ENCODE measurements at places on chromosomes 4 and X. TPM values are rescaled to one million over a fixed set of nuclear protein-coding genes. Genes with fewer than 3 reads are reported as not detected.

- H3K36me3 ChIP-seq, result no peaks in the 10 kb centered on the region
- no peaks in the 10 kb centered on the region for H3K4me1 ChIP-seq
- no peak for DNase-seq
- H3K27ac ChIP-seq, result no peak overlapping the region
- no peaks in the 10 kb centered on the region for H3K27me3 ChIP-seq
- H3K4me3 ChIP-seq, result no peak overlapping the region
These were observed 831.9 kb downstream of the TRIML1 start for GRCh38 chr4:188971125-188971524.

GRCh38 chrX:24494647-24495075 is 29.6 kb downstream of the PDK3 start:
- no peaks in the 10 kb centered on the region for H3K27me3 ChIP-seq
- peaks cover 43% of the 10 kb centered on the region for H3K4me1 ChIP-seq
- H3K27ac ChIP-seq, result peak overlapping the region; percentile 45
- no peaks in the 10 kb centered on the region for H3K36me3 ChIP-seq

DNA sequence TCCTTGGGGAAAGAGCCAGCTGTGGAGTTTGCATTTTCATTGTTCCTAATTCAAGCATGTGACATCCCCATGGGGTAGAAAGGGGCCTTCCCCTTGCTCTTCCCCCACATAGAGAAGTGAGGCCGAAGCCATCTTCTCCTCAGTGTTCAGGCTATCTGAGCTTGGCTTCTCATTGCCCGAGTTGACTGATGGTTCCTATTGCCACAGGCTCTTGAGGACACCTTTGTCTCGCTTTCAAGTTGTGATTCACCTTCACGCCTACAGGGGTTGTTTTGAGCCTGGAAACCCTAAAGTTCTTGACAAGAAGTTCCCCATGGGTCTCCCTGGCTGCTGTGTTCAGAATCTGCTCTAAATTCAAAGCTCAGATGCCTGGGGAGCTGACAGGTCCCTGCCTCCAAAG is 25.0 kb downstream of the CCNQ start:
- 0 out of 2 replicates have a peak, but pooled peaks cover 8% of the 10 kb centered on the region for H3K4me1 ChIP-seq
- H3K27ac ChIP-seq, result no peak overlapping the region
- no peak for DNase-seq
- H3K36me3 ChIP-seq, result no peaks in the 10 kb centered on the region
- H3K27me3 ChIP-seq, result peaks cover 2% of the 10 kb centered on the region

GRCh38 chrX:30822068-30822681 is 66.9 kb downstream of the TAB3 start:
- H3K27me3 ChIP-seq, result no peaks in the 10 kb centered on the region
- no peak overlapping the region for H3K4me3 ChIP-seq
- H3K36me3 ChIP-seq, result no peaks in the 10 kb centered on the region
- no peak overlapping the region for H3K27ac ChIP-seq
- 0 out of 2 replicates have a peak, but pooled peaks cover 9% of the 10 kb centered on the region for H3K4me1 ChIP-seq

- H3K27me3 ChIP-seq, result no peaks in the 10 kb centered on the region
- peak overlapping the region; percentile 71 for H3K27ac ChIP-seq
- peak overlapping the region; percentile 21 for H3K4me3 ChIP-seq
- H3K4me1 ChIP-seq, result peaks cover 77% of the 10 kb centered on the region
- no peak for DNase-seq
These were observed 24.2 kb downstream of the TBC1D14 start for GRCh38 chr4:6933691-6934430.

GRCh38 chr4:25440478-25441030 is 63.5 kb downstream of the ANAPC4 start:
- H3K27ac ChIP-seq, result no peak overlapping the region
- H3K4me3 ChIP-seq, result no peak overlapping the region
- H3K36me3 ChIP-seq, result no peaks in the 10 kb centered on the region
- H3K4me1 ChIP-seq, result no peaks in the 10 kb centered on the region
- no peak for DNase-seq

- H3K36me3 ChIP-seq, result no peaks in the 10 kb centered on the region
- no peaks in the 10 kb centered on the region for H3K4me1 ChIP-seq
- no peaks in the 10 kb centered on the region for H3K27me3 ChIP-seq
These were observed 1052.5 kb upstream of the LCORL start for GRCh38 chr4:19074036-19074435.

DNA sequence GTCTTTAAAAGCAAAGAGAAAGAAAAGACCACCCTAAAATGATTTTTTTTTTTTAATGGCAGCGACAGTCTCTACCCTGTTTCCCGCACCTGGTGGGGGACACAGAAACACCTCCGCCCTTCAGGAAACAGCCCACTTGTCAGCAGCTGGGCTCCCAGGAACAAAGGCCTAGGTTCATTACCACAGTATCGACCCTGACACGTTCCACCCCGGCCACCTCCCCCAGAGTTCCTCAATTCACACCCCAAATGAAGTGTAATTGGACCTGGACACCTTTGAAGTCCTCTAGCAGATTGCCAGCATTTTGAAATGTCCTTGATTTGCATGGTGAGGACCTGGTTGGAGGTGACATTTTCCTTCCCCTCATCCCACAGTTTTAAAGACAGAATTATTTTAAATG is 175.0 kb upstream of the BCOR start:
- H3K27me3 ChIP-seq, result no peaks in the 10 kb centered on the region
- 0 out of 2 replicates have a peak, but pooled peaks cover 1% of the 10 kb centered on the region for H3K4me1 ChIP-seq
- H3K36me3 ChIP-seq, result no peaks in the 10 kb centered on the region
- H3K4me3 ChIP-seq, result no peak overlapping the region

DNA sequence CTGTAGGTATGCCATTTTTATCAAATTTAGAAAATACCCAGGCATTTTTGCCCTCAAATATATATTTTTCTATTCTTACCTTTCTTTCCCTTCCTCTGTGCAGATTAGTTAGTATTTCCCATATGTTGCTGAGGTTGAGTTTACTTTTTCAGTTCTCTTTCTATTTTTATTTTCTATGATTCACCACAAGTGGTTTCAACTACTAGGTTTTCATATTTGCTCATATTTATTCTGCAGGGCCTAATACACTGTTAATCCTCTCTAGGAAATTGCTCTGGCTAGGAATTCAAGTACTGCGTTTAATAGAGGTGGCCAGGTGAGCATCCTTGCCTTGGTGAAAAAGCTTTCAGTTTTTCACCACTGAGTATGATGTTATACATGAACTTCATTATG is 1535.3 kb upstream of the PCDH10 start:
- DNase-seq, result no peak
- no peak overlapping the region for H3K27ac ChIP-seq
- H3K4me1 ChIP-seq, result no peaks in the 10 kb centered on the region
- no peak overlapping the region for H3K4me3 ChIP-seq

DNA sequence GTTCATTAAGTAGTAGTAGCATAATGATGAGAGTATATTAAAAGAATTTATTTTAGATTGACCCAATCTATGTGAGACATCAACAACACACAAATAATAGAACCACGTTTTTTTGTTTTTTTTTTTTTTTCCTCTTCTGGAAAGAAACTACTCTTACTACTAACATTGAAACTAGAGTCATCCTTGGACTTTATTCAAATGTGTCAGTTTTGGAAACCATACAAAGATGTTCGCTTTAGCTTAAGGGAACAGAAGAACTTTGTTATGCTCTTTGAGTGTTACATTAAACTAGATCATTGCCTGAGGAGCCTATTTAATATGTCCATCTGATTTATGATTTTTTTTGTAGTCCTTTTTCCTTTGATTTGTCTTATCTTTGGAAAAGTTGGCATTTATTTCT is 166.7 kb downstream of the RPA4 start:
- DNase-seq, result no peak
- H3K27me3 ChIP-seq, result no peaks in the 10 kb centered on the region

DNA sequence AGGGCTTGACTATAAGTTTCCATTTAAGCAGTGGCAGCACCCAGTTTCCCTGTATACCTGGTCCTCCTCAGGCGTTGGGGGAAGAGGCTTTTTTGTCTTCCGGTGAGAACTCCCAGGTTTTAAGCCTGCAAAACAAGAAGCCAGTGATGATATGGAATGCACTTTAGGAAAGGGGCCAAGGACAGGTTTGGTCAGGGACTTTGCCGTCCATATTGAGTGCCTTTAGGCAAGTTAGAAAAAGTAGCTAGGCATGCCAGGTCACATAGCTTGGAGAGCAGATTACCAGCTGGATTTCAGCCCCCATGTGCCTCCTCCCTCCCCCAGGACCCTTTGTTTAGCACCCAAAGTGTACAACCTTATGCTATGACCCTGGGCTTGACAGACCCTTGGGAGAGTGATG is 13.6 kb upstream of the TIMM8A start:
- no peak overlapping the region for H3K27ac ChIP-seq
- no peak for DNase-seq
- H3K4me3 ChIP-seq, result no peak overlapping the region
- no peaks in the 10 kb centered on the region for H3K4me1 ChIP-seq

DNA sequence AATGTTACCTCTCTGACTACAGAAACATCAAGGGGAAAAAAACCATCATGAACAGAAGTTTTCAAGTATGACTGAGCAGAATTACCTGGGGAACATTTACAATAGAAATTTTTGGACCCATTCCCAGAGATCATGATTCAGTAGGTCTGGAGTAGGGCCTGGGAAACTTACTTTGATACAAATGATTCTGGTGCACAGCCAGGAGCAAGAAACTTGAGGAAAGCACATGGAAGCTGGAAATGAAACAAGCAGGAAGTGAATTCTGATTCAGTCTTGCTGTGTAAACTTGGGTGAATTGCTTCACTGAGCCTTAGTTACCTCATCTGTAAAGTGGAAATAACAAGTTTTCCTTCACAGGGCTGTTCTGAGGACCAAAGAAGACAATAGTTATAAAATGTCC is 192.5 kb upstream of the TAPT1 start:
- H3K27me3 ChIP-seq, result no peaks in the 10 kb centered on the region
- no peak overlapping the region for H3K4me3 ChIP-seq
- DNase-seq, result no peak
- H3K4me1 ChIP-seq, result no peaks in the 10 kb centered on the region
- H3K36me3 ChIP-seq, result no peaks in the 10 kb centered on the region

- no peak overlapping the region for H3K27ac ChIP-seq
- DNase-seq, result peak; percentile 51
- H3K4me3 ChIP-seq, result no peak overlapping the region
- H3K4me1 ChIP-seq, result no peaks in the 10 kb centered on the region
- no peaks in the 10 kb centered on the region for H3K27me3 ChIP-seq
These were observed 37.5 kb upstream of the TMEM150C start for GRCh38 chr4:82599336-82599735.

- H3K36me3 ChIP-seq, result no peaks in the 10 kb centered on the region
- no peaks in the 10 kb centered on the region for H3K27me3 ChIP-seq
- H3K4me1 ChIP-seq, result no peaks in the 10 kb centered on the region
- no peak for DNase-seq
These were observed 55.7 kb upstream of the SHISA3 start for GRCh38 chr4:42341518-42342026.

DNA sequence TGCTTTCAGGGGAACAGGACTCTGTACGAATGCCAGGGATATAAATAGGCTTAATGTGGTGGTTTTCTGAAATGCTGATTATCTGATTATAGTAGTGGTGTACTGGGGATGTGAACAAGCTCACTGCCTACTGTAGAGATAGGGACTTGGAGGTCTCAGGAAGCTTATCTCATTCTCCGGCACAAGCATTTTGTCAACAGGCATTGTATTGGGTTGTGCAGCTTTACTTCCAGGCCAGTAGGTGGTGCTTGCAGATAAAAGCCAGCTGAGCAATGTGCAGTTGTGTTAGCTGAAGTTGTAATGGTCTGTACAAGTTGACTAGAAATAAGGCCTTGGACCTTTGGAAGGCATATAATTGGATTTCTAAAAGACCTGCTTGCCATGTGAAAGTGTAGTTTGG is 49.5 kb upstream of the TMLHE start:
- H3K36me3 ChIP-seq, result no peaks in the 10 kb centered on the region
- peak; percentile 1 for DNase-seq
- H3K27me3 ChIP-seq, result no peaks in the 10 kb centered on the region
- H3K4me1 ChIP-seq, result no peaks in the 10 kb centered on the region
- no peak overlapping the region for H3K4me3 ChIP-seq
- H3K27ac ChIP-seq, result no peak overlapping the region

GRCh38 chr4:168942985-168943384 is 67.1 kb downstream of the CBR4 start:
- H3K27ac ChIP-seq, result no peak overlapping the region
- DNase-seq, result no peak

GRCh38 chrX:15838017-15838416 is 16.6 kb downstream of the AP1S2 start:
- H3K27me3 ChIP-seq, result no peaks in the 10 kb centered on the region
- no peak overlapping the region for H3K27ac ChIP-seq
- H3K36me3 ChIP-seq, result no peaks in the 10 kb centered on the region
- peak; percentile 4 for DNase-seq

DNA sequence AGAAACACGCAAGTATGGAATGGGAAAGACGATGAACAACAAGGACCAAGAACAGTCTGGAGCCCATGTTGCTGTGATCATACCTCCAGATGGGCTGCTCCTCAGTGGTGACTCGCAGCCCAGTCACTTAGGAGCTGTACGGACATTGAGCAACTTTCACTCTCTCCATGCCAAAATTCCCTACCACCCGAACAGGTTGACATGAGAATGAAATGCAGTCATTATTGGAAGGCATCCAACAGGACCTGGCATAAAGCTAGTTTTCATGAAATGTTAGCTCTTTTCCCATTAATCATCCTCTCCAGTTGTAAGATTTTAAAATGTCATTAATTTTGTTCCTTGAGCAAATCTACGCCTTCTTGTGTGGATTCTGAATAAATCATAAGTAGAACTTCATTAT is 82.7 kb upstream of the GPM6B start:
- H3K4me1 ChIP-seq, result no peaks in the 10 kb centered on the region
- H3K27ac ChIP-seq, result no peak overlapping the region
- no peak overlapping the region for H3K4me3 ChIP-seq

DNA sequence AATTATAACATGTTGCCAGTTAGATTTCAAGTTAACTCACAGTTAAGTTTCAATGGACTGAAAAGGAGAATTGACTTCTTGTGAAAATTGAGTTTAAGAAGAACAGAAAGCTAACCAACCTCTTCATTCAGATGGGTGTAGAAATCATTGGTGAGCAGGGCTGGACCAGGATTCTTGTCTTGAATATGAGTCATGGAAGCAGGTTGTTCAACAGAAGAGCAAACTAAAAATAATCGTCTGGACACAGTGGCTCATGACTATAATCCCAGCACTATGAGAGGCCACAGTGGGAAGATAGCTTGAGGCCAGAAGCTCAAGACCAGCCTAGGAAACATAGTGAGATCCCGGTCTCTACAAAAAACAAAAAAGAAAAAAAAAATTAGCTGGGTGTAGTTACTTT is 98.2 kb downstream of the ARSJ start:
- H3K4me3 ChIP-seq, result no peak overlapping the region
- H3K36me3 ChIP-seq, result no peaks in the 10 kb centered on the region
- no peak overlapping the region for H3K27ac ChIP-seq
- no peak for DNase-seq
- no peaks in the 10 kb centered on the region for H3K4me1 ChIP-seq

GRCh38 chr4:41134581-41134980 is 79.8 kb downstream of the APBB2 start:
- H3K4me3 ChIP-seq, result no peak overlapping the region
- DNase-seq, result no peak
- H3K27ac ChIP-seq, result no peak overlapping the region
- H3K4me1 ChIP-seq, result peaks cover 64% of the 10 kb centered on the region
- no peaks in the 10 kb centered on the region for H3K27me3 ChIP-seq

DOK7 gene
- total RNA-seq, result 0.07 TPM

TMPRSS11A gene
- not detected for total RNA-seq

DNAAF6 gene
- not detected for total RNA-seq

TRIM61 gene
- total RNA-seq, result not detected

SPP1 gene
- total RNA-seq, result 788 TPM

CDX4 gene
- total RNA-seq, result not detected

RAB40AL gene
- 0.40 TPM for total RNA-seq

MAGEB10 gene
- total RNA-seq, result not detected

TMEM156 gene
- not detected for total RNA-seq

CLDN2 gene
- 1.1 TPM for total RNA-seq

RNF175 gene
- total RNA-seq, result not detected

INTS6L gene
- total RNA-seq, result not detected

BEX5 gene
- total RNA-seq, result not detected

ANTXR2 gene
- total RNA-seq, result 8.4 TPM

UGT2B17 gene
- total RNA-seq, result not detected
